Suprapubic skin (tissue), 4 donors: ENCODE measurements at places on chromosomes 1 and 21. TPM values are rescaled to one million over a fixed set of nuclear protein-coding genes. Genes with fewer than 3 reads are reported as not detected.

DNA sequence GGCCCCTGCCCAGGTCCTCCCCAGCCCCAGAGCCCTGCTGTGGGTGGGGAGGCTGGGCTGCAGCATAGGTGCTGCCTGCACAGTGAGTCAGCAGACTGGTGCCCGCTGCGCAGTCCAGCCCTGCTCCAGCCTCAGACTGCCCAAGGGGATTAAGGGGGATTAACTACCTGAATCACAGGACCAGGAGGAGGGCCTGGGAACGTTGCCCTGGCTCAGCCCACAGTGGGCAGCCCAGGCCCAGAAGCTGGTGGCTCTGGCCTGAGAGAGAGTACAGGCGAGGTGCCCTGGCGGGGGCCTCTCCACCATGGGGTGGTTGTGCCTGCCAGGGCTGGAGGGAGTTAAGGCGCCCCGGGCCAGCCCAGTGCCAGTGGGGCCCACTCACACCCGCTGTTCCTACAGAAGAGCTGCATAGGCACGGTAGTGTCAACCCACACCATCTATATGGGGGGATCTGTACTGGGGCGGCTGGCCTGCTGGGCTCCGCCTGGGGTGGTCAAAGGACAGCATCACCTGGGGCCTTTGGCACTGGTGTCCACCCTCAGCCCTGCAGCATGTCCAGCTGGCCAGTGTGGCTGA is 2.3 kb downstream of the OBSCN start:
- DNase-seq = peak; percentile 62

NMNAT1 gene
- total RNA-seq = 4.7 TPM

DNA sequence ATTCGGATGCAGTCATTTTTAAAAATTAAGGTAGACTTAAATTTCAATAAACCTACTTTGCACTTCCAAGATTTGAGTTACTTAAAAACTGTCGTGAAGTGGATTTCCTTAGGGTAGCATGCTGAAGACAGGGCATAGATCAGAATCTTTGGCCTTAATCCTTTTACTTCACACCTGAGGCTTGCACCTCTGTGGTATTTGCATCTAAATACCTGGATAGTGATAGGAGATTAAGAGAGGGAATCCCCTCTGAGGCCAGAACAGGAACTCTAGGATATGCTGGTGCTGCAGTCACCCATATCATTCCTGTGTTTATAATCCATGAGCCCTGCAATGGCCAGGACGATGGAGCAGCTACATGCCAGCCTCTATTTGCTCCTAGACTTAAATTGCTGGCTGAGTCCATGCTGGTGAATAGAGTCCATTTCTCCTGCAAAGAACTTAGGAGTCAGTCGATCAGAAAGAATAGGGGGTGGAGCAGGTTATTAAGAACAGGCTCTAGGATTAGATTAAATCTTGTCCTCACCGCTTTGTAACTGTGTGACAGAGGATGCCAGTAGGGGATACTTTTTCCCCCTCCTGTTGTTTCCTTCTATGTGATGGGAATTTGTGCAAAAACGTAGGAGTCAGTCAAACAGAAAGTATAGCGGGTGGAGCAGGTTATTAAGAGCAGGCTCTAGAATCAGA is 333.6 kb downstream of the DUSP10 start:
- no peak for DNase-seq

DNA sequence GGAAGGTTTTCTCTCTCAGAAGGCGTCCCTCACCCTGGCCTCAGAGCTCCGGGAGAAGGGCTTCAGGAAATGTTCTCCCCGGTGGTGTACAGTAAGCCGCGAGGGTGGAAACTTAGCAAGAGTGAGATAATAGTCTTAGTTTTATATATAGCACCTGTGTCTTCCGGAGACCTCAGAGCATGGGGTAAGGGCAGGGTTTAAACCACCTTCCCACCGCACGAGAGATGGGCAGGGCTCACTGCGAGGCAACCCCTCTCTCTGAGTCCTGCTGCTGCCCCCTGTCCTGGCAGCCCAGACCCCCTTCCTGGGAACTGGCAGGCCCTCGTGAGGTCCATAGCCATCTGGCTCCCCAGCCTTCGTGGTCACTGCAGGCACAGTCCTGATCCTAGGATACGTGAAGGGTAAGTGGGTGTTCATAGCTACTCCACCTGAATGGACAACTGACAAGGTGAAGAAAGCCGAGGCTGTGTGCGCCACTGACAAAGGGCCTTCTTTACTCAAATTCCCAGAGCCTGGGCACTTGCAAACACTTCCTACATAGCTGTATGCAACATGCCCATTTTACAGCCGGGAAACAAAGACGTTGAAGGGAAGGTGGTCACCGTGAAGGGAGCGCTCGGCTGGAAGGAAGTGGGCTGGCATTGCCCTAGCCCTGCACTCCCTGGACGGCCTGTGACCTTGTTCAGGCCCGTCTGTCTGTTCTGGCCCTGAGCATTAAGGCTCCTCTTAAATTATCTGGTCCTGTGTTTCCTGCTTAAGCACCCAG is 26.9 kb downstream of the ITPKB start:
- DNase-seq = no peak
